Stimulated activated CD8-positive, alpha-beta memory T cell treated with anti-CD3 and anti-CD28 coated beads, Interleukin-7, amount 100 ng/mL, for 1 hour (primary cell): ENCODE measurements at places on chromosomes 12 and 14.
A peak's percentile ranks its signal among the peaks of the same experiment; 100 is the strongest.

GRCh38 chr12:88518863-88519403, 61.3 kb downstream of the KITLG start:
- no peak for DNase-seq

DNA sequence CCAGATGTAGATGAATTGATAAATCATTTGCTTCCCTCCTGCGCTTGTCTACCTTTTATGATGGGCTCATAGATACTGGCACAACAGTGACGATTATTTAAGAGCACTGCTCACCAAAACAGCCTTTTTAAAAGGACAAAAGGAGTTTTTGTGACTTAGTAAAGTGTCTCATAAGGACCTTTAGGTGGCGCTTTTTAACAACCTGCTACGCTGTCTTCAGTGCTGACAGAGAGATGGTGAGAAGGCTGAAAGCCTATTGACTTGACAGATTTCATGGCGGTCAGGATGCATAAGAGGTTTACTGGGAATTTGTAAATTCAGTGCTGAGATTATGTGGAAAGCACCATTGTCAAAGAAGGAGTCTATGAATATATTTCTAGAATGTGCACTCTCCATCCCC, 87.6 kb downstream of the SLC15A5 start:
- DNase-seq, result no peak

DNA sequence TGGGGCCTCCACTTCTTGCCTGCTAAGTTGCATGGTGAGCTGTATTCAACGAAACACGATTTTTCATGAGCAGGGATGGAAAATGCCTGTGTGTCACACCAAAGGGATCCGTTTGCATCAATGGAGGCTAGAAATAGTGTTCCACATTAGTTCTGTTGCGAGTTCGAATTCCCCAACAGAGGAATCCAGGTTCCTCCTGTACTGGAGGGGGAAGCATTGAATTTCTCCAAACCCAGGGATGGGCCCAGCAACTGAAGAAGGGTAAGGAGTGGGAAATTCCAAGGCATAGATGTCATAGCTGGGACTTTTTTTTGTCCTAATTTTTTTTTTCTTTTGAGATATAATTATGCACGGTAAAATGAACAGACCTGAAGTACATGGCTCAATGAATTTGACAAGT, 336.2 kb downstream of the DPF3 start:
- no peak for DNase-seq

DNA sequence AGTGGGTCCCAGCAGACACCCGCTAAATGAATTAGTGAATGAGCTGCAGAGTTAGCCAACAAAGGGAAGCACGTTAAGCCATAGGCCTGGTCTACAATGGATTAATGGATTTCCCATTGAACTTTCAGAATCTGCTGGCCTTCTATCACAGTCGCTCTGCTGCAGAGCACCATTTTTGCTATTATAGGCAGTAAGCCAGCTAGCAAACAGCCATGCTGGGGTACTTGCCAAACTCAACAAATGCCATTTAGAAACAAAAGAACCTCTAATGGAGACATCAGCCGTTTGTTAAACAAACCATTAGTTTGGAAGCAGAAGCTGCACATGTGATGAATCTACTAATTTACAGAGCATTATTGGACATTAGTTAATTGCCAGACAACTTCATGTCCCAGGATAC, 181.1 kb upstream of the STXBP6 start:
- no peak for DNase-seq

DNA sequence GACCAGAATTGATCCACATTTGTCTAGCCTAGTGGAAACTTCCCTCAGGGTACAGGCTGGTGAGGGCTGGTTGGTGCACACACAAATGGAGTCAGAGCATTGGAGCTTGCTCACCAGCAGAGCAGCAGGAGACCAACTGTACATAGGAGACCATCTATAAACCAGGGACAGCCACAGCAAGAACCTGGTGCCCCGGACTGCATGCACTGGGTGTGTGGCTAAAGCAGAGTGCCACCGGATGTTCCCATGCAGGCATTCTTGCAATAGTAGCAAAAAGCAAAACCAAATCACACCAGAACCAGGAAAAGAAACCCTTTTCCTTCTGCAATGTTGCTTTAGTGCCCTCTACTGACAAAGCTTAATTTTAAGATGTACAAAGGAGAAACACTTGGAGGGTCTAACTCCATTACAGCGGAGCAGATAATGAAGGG, 136.4 kb downstream of the MDGA2 start:
- no peak for DNase-seq

DNA sequence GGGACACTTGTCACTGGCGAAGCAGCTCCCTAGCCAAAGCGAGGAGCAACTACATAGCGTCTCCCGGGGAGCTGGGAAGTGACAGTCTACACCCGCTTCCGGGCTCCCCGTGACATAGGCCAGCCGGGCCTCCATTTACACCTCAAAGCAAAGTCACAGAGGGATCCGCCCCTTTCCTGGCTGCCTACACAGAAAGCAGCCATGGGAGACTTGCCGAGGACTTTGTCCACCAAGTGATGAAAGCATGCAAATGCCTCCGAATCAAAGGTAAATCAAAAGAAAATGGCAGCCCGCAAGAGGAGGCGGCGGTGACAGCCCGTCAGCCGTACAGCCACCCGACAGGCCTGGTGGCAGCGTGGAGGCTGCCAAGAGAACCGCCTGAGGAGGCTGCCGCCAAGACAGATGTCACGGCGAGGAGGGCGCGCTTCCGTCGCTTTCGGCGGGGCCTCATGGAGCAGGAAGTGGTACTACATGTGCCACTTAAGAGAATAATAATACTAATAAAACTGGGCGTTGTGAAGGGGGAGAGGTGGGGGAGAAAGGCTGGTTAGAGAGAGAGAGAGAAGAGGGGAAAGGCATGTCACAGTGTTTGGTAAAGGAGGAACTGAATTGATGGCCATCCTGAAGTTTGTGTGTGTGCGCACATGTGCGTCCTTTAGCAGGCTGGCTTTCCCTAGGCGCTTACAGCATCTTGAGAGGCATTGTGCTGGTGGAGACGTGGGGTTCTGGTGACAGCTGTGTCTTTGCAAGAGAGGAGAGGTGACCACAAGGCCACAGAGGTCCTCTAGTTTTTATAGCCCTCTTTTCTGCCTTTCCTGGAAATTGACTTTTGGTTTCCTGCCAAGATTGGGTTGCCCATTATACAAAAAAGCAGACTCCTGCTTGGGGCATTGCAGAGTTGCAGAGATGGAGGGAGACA, 661.7 kb downstream of the VRK1 start:
- DNase-seq, result peak; percentile 49
